Heart left ventricle (tissue), 16 donors: ENCODE measurements at places on chromosomes 3 and 15.

DNA sequence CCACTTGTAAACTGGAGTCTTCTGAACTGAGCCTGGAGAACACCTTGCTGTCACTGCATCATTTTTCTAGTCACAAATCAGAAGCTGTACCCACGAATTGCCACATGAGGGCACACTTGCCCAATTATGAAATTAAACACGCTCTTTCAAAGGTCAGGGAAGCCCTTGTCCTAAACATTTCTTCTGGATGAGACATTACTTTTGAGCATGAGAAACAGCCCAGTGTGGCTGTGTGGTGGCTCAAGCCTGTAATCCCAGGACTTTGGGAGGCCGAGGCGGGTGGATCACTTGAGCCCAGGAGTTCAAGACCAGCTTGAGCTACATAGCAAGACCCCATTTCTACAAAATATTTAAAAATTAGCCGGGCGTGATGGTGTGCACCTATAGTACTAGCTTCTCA, 27.5 kb upstream of the CFAP161 start:
- no peak for DNase-seq

DNA sequence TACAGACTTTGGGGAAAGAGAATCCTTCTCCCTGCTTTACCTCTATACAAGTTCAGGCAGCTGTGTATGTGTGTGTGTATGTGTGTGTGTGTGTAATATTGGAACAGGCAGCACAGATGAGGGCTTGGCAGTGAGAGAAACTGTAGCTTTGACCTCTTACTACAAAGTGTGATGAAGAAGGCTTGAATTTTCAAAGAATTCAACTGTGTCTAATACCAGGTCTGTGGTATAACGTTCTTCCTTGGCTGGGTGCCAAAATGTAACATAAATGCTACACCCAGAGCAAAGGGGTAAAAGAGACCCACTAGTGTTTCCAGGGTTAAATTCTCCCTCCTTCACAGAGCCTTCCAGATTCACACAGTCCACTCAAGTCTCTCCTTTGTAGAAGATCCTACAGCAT, 51.1 kb downstream of the CHST2 start:
- DNase-seq = no peak

GRCh38 chr3:156729460-156730179, 55.2 kb downstream of the TIPARP start:
- no peak for DNase-seq

DNA sequence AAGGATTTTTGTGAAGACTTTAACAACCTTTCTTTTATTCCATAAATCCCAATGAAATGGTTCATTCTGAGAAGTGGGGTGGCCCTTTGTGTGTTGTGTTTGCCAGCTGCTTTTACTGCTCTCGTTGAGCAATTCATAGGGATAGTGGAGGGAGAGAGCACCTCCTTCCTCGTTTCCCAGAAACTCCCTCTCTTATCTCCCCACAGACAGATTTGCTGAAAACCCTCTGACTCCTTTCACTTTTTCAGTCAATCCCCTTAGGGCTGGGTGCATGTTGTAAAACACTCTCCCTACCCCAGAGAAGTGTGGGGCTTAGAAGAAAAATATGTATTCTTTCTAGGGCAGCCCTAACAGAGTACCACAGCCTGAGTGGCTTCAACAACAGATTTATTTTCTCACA, 557.2 kb upstream of the RGMA start:
- DNase-seq = no peak

DNA sequence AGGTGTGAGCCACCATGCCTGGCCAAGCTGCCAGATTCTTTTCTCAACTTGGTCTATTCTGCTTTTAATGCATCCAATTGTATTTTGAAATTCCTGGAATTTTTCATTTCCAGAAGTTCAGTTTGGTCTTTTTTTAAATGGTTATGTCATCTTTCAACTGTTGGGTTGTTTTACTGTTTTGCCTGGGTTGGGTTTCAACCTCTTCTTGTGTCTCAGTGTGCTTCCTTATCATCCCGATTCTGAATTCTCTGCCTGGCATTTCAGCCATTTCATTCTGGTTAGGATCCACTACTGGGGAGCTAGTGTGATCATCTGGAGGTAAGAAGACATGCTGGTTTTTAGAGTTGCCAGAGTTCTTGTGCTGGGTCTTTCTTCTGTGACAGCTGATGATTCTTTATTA, 61.5 kb downstream of the LRRC49 start:
- no peak for DNase-seq

GRCh38 chr3:192833177-192833890, 84.3 kb downstream of the MB21D2 start:
- no peak for DNase-seq

- DNase-seq = no peak
Measured at GRCh38 chr15:40003116-40003916, 35.7 kb downstream of the SRP14 start.

GRCh38 chr3:52061121-52061910, 4.9 kb upstream of the DUSP7 start:
- DNase-seq = no peak

- peak; percentile 43 for DNase-seq
Measured at GRCh38 chr3:147651107-147651778, 242.1 kb downstream of the ZIC1 start.

GRCh38 chr3:13792512-13793371, 87.1 kb downstream of the WNT7A start:
- no peak for DNase-seq

DNA sequence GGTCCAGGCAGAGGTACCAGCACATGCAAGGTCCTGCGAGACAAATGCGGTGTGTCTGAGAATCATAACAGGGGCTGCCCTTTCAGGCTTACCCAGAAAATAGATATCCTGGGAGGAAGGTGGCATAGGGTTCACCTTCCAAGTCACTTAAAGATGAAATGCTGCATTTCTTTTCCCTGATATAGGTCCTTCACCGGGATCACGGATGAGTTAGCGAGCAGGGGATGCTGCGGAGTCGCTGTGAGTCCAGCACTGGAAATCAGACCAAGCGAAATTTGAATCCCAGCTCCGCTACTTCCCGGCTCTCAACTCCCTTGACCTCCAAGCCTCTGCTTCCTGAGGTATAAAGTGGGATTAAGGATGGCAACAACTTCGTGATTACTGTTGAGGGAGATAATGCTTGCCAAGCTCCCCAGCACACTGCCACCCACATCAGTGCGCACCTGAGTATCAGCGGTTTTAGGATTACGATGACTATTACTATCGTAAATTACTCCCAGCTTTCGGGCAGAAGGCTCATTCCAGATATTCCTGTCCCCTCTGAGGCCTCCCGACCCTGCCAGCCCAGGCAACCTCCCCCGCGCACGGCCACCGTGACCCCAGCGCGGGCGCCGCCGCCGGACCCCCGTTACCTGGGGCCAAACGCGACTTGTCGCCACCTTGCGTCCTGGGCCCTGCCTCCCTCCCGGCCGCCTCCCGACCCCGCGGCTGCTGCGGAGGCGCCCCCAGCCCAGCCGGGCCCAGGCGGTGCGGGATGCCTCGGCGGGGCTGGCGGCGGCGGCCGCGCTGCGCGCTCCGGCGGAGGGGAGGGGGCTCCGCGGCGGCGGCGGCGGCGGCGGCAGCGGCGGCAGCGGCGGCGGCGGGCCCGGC, 589 bp upstream of the GPR27 start:
- no peak for DNase-seq

GRCh38 chr3:196138482-196139254, 56.8 kb upstream of the TFRC start:
- no peak for DNase-seq

DNA sequence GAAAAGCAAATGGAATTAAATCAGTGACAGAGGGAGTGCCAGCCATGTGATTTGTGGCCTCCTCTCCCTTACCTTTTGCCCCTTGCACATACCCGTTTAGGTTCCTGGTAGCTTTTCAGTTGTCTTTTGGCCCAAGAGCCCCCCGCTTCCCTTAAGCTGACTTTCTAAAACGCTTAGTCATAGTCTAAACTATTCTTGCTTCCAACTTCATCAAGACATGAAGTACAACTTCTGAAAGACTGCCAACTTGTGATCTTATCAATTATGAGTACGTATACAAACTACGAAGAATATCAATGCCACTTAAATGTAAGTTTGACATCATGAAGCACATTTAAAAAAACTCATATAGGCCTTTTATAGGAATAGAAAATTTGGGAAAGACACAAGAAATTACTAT, 61.9 kb downstream of the EIF3J start:
- no peak for DNase-seq

- DNase-seq = peak; percentile 5
Measured at GRCh38 chr15:66886686-66887273, 178.6 kb upstream of the SMAD3 start.

DNA sequence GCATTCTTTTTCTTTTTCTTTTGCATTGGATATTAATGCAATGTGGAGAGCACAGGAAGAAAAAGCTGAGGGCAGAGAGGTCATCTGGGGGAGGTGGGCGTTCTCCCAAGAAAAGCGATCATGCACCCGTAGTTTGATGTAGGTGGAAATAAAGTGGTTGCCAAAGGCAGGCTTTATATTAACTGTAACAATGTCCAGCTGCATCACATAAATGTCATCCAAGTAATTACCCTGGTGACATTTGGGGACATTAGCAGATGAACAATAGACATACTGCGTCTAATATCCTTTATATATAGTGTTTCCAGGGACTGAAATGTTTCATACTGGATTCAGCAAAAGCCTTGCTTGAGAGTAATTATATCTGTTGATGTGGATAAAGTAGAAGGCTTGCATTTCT, 135.5 kb downstream of the CNTN6 start:
- no peak for DNase-seq

DNA sequence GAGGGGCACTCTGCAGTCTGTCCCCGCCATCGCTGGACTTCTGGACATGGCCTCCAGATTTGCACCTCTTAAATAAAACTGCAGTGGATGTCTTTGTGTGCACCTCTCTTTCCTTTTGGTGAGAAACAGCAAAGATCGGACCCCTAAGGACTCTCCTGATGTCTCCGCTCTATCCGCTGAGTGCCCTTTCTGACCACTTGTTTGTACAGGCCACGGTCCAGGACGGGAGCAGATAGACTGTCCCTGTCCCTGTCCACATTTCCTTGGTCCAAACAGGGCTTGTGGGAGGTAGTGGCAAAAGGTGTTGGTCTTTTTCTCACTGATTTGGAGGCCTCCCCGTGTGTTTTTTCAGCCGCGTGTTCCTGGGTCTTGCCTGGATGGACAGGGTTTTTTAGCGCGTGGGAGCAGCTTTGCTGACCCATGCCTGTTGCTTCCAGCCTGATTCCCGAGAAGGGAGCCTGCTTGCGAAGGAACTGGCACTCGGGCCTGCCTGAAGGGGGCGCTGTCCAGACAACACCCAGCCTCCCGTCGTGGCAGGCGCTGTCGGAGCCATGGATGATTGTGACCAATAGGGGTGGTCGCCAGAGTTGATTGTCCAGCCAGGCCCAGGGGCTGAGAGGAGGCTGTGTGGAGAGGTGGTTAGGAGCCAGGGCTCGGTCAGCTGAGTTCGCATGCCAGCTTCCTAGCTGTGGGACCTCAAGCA, 13.2 kb upstream of the STAB1 start:
- DNase-seq = no peak

GRCh38 chr3:55486101-55486856, 827 bp downstream of the WNT5A start:
- DNase-seq = peak; percentile 82

GRCh38 chr3:13654330-13655060, 105.6 kb downstream of the FBLN2 start:
- no peak for DNase-seq

- DNase-seq = no peak
Measured at GRCh38 chr15:49238342-49238741, 68.3 kb downstream of the GALK2 start.

GRCh38 chr3:156751461-156752025, 74.6 kb upstream of the LEKR1 start:
- DNase-seq = peak; percentile 56

DNA sequence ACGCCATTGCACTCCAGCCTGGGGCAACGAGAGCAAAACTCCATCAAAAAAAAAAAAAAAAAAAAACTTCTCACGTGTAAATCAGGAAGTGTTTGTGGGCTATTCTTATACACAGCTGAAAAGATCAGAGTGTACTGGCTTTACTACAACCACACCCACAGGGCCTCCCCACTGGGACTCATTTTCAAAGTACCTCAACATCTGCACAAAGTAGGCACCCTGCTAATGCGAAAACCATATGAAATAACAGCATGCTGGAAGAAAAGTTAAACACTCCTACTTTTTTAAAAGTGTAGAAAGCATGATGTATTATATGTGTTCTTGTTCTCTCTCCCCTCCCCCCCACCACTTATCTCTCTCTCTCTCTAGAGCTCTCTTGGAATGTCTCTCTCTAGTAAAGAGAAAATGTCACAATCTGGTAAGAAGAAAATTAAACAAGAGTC, 11.1 kb downstream of the UACA start:
- DNase-seq = peak; percentile 59

DNA sequence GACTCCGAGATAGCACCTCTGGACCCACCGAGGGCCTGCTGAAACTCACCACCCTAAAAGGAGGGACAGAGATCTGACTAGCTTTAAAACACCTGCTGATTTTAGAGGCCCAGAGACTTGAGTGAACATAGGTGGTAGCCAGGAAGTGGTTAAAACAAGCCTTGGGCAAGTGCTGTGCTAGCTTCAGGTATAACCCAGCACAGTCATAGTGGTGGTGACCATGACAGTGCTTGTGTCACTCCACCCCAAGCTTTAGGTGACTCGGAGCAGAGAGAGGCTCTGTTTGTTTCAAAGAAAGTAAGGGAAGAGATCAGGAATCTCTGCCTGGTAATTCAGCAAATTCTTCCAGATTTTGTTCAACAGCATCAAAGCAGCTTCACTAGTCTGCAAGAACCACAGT, 641.1 kb upstream of the BCHE start:
- DNase-seq = no peak

DNA sequence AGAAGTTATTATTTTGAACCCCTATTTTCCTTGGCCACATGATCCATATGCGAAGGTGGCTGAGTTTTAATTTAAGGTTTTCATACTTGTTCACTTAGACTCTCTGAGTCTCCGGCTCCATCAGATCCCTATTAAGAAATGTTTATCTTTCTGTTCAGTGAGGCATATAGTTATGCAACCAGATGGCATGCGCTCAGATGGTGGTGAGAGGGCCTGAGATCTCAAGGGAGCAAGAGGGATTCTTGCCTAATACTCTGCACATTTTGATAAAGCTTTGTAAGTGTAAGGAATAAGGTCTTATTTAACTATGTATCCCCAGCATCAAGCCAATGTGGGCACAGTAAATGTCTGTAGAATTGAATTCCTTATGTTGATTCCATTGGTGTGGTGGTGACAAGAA, 78.9 kb upstream of the DPH6 start:
- no peak for DNase-seq

- DNase-seq = peak; percentile 8
Measured at GRCh38 chr3:127210654-127210943, 17.7 kb downstream of the PRR23E start.

DNA sequence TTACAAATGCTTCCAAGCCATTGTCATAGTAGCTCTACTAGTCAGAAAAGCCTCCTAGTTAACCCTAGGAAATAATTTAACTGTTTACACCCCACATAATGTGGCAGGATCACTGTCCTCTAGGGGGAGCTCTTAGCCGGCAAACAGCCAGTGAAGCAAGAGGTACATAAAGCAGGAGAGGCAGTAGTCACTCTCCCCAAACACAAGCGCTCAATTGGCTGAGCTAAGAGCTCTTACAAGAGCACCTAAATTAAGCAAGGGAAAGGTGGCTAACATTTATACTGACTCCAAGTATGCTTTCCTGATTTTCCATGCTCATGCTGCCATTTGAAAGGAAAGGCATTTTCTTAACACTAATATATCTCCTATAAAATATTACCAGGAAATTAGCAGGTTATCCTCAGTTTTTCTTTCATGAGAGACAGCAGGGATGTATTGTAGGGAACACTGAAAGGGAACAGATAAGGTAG, 37.6 kb downstream of the NCEH1 start:
- DNase-seq = peak; percentile 49

GRCh38 chr3:135248213-135248612, 453.2 kb downstream of the EPHB1 start:
- DNase-seq = no peak
